PC-3 (cell line): ENCODE measurements at places on chromosomes 7 and 10.

DNA sequence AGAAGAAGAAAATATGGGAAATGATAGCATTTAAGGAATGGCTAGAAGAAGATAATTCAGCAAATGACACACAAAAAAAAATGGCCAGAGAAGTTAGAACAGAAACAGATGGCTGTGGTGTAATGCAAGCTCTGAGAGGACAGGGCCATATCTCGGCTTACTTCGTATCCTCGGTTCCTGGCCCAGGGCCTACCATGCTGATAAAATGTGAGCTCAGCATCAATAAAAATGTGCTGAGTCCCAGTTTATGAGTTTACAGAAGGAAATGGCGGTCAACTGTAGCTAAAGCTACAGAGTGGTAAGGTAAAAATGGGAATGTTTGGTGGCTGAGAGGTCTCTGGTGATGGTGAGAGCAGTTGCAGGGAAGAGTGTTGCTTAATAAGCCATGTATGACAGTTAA lies 40.8 kb downstream of the HBP1 start:
- peak; percentile 50 for DNase-seq

GRCh38 chr7:17963281-17963680 lies 23.0 kb upstream of the SNX13 start:
- no peak for DNase-seq

DNA sequence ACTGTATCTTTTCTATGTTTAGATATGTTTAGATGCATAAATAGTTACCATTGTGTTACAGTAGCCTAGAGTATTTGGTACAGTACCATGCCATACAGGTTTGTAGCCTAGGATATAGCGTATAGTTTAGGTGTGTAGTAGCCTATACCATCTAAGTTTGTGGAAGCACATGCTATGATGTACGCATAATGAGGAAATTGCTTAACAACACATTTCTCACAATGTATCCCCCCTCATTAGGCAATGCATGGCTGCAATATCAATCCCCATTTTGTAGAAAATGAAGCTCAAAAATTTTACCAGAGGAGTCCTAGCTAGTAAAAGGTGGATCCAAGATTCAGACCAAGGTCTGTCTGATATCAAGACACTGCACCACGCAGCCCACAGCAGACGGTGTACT lies 376.4 kb upstream of the NFE2L3 start:
- no peak for DNase-seq

DNA sequence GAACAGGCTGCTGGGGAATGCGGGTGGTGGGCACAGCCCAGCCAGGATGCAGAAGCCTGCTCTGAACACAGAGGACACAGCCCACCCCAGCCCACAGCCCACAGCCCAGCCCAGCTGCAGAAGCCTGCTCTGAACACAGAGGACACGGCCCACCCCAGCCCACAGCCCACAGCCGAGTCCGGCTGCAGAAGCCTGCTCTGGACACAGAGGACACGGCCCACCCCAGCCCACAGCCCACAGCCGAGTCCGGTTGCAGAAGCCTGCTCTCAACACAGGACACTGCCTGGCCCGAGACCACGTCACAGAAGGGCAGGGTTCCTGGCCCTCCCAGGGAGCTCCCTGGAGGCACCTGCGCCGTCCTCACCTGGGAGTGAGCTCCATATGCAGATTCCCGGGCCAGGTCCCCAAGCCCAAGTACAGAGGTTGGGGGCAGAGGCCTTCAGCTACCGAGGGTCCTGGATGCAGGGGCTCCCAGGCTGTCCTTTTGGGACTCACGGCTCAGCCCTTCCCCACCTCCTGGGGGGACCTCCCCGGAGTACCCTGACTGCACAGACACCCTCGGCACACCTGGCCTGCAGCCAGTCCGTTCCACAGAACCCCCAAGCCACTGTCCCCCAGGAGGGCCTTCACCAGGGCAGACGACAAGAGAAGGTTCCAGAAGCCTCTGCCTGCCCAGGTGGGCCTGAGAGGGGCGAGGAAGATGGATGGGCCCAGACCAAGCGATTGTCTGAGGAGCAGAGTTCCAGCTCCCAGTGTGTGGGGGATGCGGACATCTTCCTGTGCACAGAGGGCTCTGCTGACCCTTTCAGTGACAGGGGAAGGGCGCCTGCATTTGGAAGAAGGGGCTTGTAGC lies 23.7 kb upstream of the FOXL3 start:
- DNase-seq: no peak

- DNase-seq: peak; percentile 49
Observed at GRCh38 chr10:112827951-112828350, 122.1 kb upstream of the TCF7L2 start.

- no peak for DNase-seq
Observed at GRCh38 chr7:150755473-150756099, 18.4 kb downstream of the GIMAP5 start.

GRCh38 chr7:45874408-45875131 lies 1.7 kb upstream of the CCDC201 start:
- DNase-seq: peak; percentile 74

- no peak for DNase-seq
Observed at GRCh38 chr10:45354261-45354660, 19.8 kb upstream of the ALOX5 start.

GRCh38 chr7:24505968-24506367 lies 67.3 kb upstream of the PALS2 start:
- DNase-seq: no peak

- no peak for DNase-seq
Observed at GRCh38 chr7:22049766-22050500, 104.2 kb upstream of the CDCA7L start.

- peak; percentile 49 for DNase-seq
Observed at GRCh38 chr7:79495544-79496272, 42.2 kb upstream of the MAGI2 start.
